ENCODE measurements at places on chromosomes 11 and 22. TPM values are rescaled to one million over a fixed set of nuclear protein-coding genes. Genes with fewer than 3 reads are reported as not detected.

The TKFC gene
- total RNA-seq: 61.5 TPM

DNA sequence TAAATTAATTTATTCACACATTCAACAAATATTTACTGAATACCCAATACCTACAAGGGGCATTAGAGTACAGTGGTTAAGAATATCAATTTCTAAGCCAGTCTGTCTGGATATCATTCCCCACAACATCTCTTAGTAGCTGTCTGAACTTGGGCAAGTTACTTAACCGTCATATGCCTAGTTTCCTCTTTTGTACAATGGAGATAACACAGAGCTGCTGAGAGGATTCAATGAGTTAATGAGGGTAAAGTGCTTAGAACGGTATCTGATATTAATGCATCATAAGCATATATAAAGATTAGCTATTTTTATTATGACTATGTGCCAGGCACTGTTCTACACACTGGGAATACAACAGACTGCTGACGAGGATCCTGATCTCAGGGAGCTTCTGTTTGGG, 116.4 kb downstream of the APOL5 start:
- no peak for DNase-seq

- DNase-seq: peak; percentile 68
Measured at GRCh38 chr11:64372802-64373597, 14.0 kb downstream of the RPS6KA4 start.

The OR5A1 gene
- total RNA-seq: not detected

DNA sequence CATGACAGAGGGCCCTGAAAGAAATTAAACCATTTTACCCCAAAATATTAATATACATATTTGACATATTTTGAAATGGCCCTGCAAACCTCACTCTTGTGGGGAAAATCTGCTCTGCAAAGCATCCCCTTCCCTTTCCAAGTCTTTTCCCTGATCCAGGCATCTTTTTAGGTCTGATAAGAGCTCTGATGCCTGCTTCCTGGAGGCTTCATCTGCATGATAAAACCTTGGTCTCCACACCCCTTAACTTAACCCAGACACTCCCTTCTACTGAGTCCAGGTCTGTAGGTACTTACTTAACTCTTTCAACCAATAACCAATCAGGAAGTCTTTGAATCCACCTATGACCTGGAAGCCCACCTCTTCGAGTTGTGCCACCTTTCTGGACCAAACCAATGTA, 1.8 kb upstream of the LGALS12 start:
- DNase-seq: no peak

The CCT8L2 gene
- not detected for total RNA-seq

GRCh38 chr22:10741210-10741609, 4786.8 kb upstream of the OR11H1 start:
- no peak for DNase-seq

Measured in left colon (tissue), 2 donors.